ENCODE measurements at places on chromosomes 4 and X. TPM values are rescaled to one million over a fixed set of nuclear protein-coding genes. Genes with fewer than 3 reads are reported as not detected.

Gene CXXC4
- not detected for total RNA-seq

DNA sequence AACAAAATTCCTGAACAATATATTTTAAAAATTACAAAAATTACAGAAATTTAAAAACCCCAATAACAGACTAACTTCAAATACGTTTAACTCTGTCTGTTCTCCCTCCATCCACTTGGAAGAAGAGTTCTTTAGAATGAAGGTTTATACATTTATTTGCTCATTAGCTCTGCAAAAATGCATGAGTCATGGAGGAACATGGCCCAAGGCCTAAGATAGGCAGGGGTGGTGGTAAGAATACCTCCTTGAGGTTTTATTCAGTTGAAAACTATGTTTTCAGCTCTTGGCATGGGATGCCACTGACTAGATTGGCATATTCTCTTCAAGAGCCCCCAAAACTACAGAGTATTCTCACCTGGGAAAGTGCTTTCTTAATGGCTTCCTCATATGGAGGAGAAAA is 8.8 kb upstream of the LRRC66 start:
- ATAC-seq, result no peak

- ATAC-seq, result no peak
These were observed 449.1 kb downstream of the BCOR start for GRCh38 chrX:39648548-39649254.

DNA sequence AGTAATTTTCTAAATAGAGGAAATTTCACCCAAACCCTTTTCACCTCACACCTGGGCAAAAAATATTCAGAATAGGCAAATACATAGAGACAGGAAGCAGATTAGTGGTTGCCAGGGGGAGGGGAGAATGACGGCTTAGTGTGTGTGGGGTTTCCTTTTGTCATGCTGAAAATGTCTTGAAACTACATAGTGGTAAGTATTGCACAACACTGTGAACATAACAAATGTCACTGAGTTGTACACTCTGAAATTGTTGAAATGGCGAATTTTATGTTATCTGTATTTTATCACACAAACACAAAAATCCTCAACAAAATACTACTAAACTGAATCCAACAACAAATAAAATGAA is 60.7 kb upstream of the PLAC1 start:
- ATAC-seq, result peak; percentile 76

DNA sequence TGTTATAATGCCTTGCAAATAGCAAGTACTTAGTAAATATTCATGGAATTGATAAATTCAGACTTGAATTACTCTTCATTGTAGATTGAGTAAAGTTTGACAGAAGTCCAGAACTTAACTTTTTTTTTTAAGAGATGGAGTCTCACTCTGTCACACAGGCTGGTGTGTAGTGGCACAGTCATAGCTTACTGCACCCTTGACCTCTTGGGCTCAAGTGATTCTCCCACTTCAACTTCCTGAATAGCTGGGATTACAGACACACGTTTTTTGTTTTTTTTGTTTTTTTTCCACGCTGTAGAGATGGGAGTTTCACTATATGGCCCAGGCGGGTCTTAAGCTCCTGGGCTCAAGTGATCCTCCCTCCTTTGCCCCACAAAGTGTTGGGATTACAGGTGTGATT is 32.1 kb downstream of the UBE2K start:
- ATAC-seq, result no peak

DNA sequence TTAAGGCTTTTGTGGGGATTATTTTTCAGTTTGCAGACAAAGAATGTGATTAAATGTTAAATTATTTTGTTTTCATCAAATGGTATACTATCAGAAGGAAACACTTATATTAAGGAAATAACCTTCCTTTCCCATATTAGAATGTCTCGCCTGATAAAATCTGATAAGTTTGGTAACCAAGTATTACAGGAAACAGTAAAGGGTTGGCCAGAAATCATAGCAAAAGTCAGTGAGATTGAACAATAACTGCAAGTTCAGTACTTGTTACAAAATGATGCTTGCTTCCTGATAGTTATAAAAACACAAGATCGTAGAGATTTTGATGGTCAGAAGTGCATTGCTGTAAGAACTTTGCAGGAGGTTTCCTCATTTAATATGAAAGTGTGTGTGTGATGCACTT is 40.5 kb downstream of the FABP2 start:
- no peak for ATAC-seq

Gene CXCR3
- total RNA-seq, result 4.5 TPM

Gene GRK4
- 3.2 TPM for total RNA-seq

DNA sequence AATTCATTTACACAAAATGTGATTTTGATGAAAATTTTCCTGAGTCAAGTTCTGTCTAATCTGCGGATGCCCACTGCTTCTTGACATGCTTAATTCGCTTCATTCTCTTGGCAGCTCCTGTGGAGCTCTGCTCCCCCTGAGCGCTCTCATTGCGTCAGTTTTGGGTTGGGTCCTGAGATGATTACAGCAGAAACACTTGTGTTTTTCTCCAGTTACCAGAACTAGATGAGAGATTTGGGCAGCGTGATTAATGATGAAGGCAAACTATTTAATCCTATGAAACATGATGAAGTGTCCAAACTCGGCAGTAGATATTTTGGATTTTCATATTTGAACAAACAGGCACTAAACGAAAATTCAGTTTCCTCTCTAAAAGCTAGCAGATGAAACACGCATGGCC is 4.2 kb upstream of the CXCL1 start:
- ATAC-seq, result no peak

Gene FSTL5
- not detected for total RNA-seq

DNA sequence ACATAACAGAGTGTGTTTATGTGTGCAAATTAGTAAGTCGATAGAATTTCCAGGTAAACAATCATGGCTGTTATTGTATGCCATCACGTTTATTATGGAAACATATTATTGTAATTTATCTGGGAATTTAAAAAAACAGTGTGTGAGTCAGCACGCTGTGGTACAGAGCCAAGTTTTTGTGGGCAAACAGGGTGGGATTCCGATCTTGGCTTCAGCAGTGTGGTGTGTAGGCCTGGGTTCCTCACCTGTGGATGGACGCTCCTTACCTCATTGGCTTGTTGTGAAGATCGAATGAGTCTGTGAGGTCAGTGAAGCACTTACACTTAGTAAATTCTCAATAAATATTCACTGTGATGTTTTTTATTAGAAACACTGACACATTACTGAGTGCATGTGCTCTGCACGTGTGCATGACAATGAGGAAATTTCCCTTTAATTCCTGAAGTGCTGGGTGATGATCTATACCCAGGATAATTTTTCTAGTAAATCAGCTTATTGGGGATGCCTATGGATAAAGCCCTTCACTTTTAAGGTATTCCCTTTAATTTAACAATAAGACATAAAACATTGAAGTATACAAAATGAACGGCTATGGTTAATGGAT is 36.4 kb downstream of the SLIT2 start:
- ATAC-seq, result no peak

Gene RIBC1
- 0.71 TPM for total RNA-seq

Gene SPATA4
- total RNA-seq, result not detected

DNA sequence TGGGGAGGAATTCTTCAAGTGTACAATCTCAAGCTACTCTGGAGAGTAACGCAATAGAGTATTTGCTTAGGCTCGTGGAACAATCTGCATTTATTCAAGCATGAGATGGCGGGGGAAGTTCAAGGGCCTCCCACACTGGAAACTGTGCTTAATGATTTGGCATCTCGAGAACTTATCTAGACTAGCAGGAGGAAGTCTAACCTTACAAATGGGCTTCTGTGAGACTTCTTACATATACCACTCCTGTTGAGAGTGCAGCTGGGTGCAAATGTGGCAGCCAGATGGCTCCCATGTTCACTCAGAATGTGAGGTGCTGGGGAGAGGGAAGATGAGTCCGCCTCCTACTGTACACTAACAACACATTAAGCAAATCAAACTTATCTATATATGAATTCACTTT is 29.3 kb upstream of the PTPN13 start:
- no peak for ATAC-seq

DNA sequence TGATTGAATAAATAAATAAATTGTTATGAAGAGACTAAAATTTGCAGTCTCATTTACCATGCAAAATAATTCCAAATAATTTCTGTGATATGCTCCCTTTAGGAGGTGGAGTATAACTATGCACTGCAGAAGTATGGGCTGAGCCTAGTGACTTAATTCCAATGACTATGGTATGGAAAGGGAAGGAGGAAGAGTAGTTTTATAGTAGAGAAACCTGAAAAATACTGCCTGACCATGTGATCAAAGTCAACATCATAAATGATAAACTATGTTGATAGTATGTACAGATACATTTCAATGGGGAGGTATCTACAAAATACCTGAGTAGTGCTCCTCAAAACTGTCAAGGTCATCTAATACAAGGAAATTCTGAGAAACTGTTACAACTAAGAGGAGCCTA is 14.6 kb downstream of the CXCL8 start:
- ATAC-seq, result no peak

Gene AADAT
- total RNA-seq, result not detected

- ATAC-seq, result no peak
These were observed 31.3 kb upstream of the NXF3 start for GRCh38 chrX:103124284-103124683.

- no peak for ATAC-seq
These were observed 382.2 kb upstream of the SPOCK3 start for GRCh38 chr4:167616476-167616875.

Gene RAI2
- total RNA-seq, result not detected

DNA sequence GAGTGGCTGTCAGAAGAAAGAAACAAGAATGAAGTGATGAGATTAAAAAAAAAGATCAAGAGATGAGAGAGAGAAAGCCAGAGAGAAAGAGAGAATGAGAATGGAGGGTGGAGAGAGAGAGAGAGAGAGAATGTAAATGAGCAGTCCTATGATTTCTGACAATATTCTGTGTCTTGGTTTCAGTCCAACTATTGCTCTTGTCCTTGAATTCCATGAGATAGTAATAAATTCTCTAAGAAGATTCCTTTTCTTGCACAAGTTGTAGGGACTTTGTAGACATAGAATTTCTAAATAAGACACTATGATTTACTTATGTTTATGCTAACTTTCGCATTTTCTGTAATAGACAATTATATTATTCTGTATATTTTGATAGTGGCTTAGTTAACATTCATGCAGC is 149.6 kb upstream of the CTSO start:
- ATAC-seq, result no peak

- no peak for ATAC-seq
These were observed at the start of gene CXCL8 for GRCh38 chr4:73740353-73740778. TSS of gene CXCL8 (plus strand) at chr4:73740569. CDS start at chr4:73740659, 90 bp downstream.

- peak; percentile 19 for ATAC-seq
These were observed 29.8 kb downstream of the CD99L2 start for GRCh38 chrX:150868625-150869024.

Gene TLR8
- total RNA-seq, result not detected

Gene ZNF718
- 1.7 TPM for total RNA-seq

DNA sequence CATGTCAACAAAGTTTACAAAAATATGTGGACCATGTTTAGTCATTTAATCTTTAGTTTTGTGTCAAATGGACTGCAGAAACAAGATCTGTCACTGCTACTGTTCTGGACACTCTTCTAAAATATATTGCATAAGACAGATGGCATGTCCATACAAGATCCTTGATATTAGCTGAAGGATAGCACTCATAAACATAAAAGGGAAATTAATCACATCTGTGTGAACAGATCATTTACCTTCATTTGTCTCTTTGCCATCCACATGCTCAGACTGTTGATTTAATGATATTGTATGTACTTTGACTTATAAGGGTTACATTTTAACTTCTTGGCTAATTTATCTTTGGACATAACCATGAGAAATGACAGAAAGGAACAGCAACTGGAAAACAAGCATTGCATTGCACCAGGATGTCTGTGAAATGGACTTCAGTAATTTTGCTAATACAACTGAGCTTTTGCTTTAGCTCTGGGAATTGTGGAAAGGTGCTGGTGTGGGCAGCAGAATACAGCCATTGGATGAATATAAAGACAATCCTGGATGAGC is at the start of gene UGT2B7:
UGT2B7 (plus strand) TSS at position 364 of the 546 bp plus-strand sequence; CDS start at position 411, 47 bp downstream.
- ATAC-seq, result no peak

Gene ZNF157
- 0.71 TPM for total RNA-seq

- ATAC-seq, result no peak
These were observed 81.0 kb downstream of the CPXCR1 start for GRCh38 chrX:88828011-88828410.

- peak; percentile 21 for ATAC-seq
These were observed 55.0 kb downstream of the TXK start for GRCh38 chr4:48078862-48079655.

DNA sequence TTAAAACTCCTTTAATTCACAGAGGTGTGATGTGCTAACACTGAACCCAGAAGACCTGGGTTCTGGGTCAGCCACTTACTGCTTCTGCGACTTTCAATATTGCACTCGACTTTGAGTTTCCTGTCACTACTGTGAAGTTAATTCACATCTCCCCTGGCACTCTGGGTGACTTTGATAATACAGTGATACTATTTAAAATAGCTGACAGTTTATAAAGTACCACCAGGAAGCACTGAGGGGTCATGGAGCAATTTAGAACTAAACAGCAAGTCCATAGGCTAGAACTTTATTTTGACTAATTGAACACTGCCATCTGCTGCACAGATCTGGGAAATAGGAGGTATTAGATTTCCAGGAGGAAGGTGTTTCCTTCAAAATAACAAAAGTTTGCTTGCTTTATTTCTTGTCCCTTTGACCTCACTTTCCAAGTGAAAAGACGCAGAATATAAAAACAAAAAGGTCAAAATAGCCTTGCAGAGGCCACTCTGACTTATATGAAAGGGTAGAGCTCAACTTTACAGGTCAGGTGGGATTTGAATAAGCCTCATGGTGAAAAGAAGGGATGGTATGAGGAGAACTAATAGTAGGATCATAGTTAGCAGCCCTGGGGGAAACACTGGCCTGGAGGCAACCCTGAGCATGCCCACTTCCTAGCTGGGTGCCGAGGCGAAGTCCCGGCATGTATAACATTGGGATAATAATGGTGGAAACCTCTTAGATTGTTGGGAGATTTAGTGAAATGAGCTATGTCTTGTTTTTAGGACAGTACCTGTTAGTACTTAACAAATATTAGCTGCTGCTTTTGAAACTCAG is 53.4 kb downstream of the ZNF518B start:
- ATAC-seq, result no peak

GRCh38 chr4:81468678-81469077 is 3.0 kb downstream of the RASGEF1B start:
- ATAC-seq, result no peak

DNA sequence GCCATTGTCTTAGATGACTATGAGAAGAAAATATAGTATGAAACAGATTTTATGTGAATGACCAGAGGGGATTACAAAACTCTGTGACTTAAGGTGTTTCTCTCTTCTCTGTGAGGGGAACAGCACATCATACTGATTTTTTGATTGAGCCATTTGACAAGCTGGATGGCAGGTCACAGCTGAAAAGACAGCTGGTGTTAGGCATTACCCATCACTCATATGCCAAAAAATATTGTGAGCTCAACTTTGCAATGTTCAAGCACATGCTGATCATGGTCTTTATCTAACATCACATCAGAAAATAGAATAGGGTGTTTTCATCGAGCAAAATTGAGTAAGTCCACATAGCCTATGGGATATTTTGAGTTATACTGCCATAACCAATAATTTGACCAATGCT is 86.7 kb upstream of the TECRL start:
- ATAC-seq, result no peak

DNA sequence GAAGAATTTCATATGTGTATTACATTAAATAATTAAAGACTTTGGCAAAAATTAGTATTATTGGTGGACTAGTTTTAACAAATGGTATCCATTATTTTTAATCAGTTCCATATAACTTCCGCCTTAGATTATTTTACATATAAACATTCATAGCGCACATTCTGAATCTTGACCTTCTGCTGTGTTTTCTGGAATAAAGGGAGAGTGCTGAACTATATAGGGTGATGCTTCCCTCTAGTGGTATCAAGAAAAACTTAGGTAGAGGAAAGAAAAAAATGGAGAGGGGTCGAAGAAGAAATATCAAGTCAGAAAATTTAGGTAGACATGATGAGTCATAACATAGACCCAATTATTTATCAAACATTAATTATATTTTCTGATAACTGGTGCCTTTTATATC is 155.6 kb upstream of the PACRGL start:
- no peak for ATAC-seq
